ENCODE measurements at places on chromosomes 3 and 15.

DNA sequence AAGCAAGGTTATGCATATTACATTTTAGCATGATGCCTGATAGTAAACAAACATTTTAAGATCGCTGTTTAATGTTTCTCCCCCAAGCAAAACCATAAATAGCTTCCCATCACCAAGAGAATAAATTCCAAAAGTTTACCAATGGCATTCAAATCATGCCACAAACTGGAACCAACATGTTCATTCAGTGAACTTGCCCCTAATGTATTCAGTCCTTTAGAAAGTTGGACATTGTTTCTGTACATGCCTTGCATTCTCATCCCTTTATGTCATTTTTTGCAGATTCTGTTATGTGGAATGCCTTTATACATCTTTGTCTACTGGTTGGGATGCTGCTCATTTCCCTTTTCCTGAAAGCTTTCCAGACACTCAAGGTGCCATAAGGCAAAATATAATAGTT is 105.5 kb downstream of the PYDC2 start:
- DNase-seq, result no peak

DNA sequence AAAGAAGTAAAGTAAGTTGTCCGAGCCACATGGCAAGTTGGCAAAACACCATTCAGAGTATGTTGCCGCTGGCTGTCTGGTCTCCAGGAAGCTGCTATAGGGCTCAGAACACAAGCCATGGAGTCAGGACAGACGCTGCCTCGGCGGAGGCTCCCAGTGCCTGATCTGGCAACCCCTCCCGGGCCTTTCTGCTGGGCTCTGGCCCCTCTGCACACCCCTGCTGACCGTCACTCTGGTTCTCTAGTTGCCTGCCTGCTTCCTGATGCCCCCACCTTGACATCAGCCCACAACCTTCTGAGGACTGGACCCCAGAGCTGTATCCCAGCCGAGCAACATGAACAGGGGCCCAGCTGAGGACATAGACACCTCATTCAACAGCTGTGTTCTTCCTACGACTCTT is 39.1 kb downstream of the MGLL start:
- no peak for DNase-seq

DNA sequence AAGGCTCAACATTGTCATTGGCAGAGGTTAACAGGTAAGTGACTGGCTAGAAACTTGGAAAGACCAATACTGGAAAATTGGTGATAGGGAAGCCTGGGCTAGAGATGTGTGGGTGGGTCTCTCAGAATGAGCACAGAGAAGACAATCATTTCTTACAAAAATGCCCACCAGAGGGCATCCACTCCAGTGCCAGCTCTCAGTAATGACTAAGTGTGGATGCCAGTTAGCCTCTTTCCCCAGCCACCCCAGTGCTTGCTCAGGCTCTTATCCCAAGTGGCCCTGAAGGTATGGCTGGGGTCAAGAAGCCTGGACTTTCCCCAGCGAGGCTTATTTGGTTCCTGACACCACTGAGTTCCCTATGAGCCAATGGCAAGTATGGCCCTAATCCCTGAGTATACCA is 115.9 kb upstream of the ST8SIA2 start:
- DNase-seq, result no peak

DNA sequence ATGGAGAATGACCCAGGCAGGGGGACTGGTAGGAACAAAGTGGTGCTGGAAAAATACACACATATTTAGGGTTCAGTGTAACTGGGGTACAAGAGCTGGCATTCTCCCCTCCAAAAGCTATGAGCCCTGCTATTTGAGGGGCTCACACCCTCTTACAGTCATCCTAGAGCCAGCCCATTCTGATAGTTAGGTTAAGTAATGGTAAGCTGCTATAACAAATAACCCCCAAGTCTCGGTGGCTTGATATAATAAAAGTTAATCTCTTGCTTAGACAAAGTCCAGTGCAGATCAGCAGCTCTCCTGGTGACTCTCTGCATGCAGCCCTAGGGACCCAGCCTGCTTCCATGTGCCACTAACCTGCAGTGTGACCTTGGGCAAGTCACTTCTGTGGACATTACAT is 234.9 kb upstream of the HES1 start:
- no peak for DNase-seq

- DNase-seq, result no peak
These were observed 150.8 kb downstream of the PEX5L start for GRCh38 chr3:179885950-179886349.

DNA sequence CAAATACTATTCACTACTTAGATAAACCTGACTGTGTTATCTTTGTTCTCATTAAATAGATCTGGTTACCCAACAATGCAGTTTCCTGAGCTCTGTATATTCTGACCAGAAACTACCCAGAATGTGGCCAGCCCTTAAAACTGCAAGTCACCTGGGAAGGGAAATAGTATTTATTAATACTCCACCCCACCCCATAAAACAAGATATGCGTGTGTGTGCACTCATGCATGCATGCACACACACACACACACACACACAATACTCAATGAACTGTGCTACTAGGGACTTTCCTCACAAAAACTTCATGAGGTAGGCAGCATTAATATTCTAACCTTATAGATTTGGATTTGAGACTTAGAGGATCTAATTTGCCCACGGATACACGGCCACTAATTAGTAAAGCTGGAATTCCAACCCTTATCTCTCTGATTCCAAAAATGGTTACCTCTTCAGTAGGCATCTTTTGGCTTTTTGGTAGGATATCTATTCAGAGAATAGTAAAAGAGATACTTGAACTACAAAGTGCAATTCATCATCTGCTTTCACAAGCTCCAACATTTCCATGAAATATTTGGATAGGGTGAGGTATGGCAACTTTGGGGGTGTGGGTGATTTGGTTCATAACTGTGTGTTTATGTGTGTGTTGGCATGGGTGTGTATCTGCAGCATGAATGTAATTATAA is 197.0 kb upstream of the CFAP20DC start:
- no peak for DNase-seq

DNA sequence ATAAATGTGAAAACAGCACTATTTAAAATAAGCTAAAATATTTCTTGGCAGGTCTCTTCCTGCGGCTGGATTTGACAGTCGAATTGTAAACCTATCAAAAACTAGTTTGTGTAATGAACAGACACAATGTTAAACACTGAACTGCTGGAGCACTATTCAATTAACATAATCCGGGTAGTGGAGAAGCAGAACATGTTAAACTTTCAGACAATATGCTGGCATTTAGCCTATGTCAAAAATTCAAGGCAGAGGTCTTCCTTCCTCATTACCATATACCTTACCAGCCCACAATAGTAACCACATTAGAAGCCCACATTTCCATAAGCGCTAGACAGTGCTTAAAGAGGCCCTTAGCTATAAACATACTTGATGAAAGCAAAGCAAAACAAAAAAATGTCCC is 1042.9 kb downstream of the ROBO1 start:
- DNase-seq, result no peak

DNA sequence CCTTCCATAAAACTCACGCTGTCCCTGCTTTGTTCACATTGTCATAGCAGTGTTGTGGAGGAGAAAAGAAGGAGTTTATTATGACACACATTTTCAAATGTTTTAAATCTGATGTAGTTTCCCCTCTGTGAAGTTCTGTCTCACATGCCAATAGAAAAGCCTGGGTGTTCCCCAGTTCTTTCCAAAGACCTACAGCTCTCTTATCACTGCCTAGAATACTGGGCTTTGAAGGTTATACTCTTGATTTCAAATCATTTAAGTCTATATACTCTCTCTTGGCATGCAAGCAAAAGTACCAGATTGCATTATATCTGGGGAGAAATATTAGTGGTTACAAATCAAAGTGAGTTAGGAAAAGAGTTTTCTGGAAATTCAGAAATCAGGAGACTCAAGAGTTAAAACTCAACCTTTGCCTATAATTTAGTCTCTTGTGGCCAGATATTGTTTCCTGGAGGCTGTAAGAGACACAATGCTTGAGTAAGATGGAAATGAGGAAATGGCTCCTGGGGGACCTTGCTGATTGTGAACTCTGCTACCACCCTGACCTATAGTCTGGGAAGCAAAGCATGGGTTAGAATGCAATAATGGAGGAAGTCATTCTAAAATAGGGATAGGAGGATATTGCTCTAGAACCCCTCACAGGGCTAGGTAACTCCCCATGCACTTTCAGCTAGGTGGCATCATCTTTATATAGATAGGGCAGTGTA is 182.8 kb downstream of the KCNAB1 start:
- no peak for DNase-seq

DNA sequence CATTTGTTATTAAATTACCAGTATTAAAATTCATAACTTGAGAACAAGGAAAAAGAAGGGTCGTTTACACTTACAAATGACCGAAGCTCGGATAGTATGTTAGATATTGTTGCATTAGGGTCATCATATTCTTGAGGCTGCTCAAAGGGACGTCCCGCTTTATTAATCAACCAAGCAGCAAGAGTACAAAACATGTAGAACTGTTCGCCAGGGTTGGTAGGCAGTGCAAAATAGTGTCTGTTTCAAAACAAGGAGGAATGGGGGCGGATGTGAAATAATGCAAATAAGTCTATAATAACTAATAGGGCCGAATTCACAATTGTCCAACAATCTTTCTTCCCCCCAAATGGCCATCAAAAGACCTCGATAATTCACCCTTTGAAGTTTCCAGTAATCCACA is 2.9 kb downstream of the IFT57 start:
- DNase-seq, result no peak

- no peak for DNase-seq
These were observed 25.9 kb upstream of the CDV3 start for GRCh38 chr3:133547432-133548041.

DNA sequence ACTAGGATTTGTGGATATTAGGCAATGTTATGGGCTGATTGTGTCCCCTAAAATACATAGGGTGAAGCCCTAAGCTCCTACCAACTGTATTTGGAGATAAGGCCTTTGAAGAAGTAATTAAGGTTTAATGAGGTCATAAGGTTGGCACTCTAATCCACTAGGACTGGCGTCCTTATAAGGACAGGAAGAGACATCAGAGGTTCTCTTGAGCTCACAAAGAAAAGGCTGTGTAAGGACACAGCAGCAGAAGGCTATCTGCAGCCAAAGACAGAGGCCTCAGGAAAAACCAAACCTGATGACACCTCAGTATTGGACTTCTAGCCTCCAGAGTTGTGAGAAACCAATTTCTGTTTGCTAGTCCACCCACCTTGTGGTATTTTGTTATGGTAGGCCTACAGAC is 416.7 kb downstream of the ZBTB20 start:
- no peak for DNase-seq

DNA sequence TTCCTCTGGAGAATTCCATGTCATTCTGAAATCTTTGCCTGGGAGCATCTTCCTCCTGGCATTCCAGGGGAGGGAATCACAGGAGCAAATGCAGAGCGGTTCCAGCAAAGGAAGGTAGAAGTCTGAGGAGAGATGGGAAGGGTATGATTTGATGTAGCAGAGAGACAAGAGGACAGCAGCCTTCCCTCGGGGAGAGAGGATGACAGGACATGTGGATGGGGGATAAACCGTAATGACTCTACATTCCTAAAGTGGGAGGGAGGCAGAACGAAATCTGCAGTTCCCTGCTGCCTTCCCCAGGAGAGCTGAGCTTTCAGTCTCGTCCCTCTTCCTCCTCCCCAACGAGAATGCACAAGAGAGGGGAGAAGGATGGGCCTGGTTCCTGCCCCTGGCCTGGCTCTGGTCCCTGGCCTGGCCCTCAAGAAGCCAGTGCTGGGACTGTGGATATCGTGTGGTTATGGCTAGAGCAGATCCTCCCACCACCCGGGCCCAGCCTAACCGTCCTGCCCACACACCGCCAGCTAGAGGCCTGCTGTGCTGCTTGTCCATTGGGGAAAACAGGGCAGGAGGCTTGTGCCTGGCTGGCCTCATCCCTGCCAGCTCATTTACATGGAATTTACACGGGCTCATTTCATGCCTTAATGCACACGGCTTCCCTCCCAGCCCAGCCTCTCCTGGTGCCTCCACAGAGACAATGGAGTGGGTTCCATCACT is 26.6 kb downstream of the SEMA7A start:
- no peak for DNase-seq

DNA sequence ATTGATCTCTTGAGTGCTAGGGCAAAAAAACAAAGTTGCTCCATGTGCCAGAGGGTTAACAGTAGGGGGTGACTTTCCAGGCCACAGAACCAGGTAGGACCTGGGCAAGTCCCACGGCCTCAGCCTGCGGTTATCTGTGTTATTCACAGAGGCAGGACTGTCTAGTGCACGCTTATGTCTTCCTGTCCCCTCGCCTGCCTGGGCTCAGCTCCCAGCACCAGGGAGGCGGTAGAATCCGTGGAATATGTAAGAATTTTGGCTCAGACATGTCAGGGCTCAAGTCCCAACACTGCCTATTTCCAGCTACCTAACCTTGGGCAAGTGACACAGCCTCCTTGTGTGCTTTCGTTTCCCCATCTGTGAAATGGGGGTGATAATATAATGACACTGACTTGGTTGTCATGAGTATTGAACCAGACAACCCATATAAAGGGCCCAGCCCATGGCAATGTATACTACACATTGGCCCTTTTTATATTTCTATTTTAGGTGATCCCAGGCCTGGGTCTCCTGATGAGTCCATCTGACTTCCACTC is 44.3 kb upstream of the FLNB start:
- DNase-seq, result no peak

- no peak for DNase-seq
These were observed 286.4 kb downstream of the UBE2E2 start for GRCh38 chr3:23489300-23490158.

DNA sequence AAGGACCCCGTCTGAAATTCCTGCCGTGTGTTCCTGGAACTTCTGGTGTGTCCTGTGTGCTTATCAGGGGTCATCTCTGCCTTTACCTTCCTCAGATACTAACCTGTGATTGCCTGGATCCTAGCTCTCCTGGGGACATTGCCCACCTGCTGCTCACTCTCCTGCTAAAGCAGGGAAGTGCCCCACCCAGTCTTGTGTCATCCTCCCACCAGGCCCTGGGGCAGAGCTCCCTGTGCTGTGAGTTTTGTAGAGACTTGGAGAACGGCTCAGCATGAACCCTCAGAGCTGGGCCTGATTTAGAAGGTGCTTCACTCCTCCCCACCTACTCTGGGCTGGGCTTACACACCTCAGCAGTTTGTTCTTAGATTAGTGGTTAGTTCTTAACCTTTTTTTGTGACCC is 3.8 kb upstream of the TMEM44 start:
- DNase-seq, result no peak

DNA sequence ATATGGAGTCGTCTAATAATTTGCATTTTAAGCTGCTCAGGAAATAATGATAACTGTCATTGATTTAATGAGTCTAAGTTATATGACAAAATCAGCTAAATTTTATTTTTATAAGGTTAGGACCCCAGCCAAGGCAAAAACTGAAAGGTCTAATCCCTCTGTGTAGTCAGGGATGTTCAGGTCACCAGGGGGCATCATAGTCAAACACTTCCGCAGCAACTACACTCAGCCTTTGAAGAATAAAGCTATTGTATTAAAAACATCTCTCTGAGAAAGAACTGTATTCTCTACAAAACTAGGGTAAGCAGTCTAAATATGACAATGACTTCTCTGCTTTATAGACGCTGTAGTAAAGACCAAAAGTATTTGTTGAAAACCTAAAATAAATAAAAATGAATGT is 15.0 kb downstream of the INTS14 start:
- DNase-seq, result no peak

GRCh38 chr15:63491979-63492378 is 12.4 kb upstream of the USP3 start:
- no peak for DNase-seq

GRCh38 chr15:67068710-67069400 is 3.5 kb downstream of the SMAD3 start:
- DNase-seq, result no peak
